ENCODE measurements at places on chromosomes 11 and 22.
A peak's percentile ranks its signal among the peaks of the same experiment; 100 is the strongest.

- no peak for DNase-seq
Observed at GRCh38 chr11:14813516-14813915, 78.5 kb downstream of the CYP2R1 start.

DNA sequence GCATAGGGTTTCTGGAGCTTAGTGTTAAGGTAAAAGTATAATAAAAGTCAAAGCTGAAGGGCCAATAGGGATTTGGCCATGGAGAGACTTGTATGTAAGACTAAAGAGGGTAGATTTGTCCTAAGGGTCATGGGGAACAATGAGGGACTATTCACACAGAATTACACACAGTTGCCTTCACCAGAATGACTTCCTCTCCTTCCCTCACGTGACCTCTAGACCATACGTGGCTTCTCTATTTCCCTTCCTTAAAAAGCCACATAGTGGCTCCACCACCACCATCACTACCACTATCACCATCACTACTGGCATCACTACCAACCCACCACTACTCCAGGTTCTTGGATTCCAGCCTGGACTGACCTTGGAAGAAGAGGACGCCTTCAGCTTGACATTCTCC is 2.8 kb downstream of the HPX start:
- DNase-seq = no peak

DNA sequence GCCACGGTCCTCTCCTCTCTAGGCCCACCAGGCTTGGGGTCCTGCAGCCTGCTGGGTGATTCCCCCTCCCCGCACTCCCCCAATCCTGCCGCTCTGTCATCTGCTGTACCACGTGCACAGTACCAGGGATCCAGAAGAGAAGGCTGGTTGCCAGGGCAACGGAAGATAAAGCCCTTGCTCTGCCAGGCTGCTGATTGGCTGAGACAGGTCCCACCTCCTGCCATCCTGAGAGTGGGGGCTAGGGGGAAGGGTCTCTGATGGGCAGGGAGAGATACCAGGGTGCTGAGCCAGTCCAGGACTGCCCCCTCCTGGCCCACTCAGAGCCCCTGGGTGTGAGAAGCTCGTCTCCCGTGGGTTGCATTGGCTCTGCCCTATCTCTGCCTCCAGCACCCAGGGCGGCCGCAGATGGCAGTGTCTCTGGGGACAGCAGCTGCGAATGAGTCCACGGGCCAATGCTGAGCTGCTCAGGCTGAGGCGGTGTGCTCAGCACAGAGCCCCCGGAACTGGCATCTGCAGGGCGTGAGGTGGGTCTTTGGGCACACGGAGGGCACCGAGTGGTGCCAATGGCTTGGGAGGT is at the start of gene SMIM45:
Gene SMIM45, plus strand, starts transcription at position 253 of the 577 bp plus-strand sequence.
- DNase-seq = no peak

GRCh38 chr22:38868886-38869381 is 3.1 kb downstream of the CBX6 start:
- DNase-seq = peak; percentile 40

GRCh38 chr11:13043912-13044628 is 35.0 kb downstream of the RASSF10 start:
- DNase-seq = no peak

GRCh38 chr11:67247946-67248550 is 18.2 kb upstream of the GRK2 start:
- DNase-seq = no peak

GRCh38 chr11:30310623-30311022 is 12.3 kb upstream of the ARL14EP start:
- no peak for DNase-seq

- DNase-seq = no peak
Observed at GRCh38 chr11:17224727-17225126, 16.9 kb upstream of the PIK3C2A start.

- no peak for DNase-seq
Observed at GRCh38 chr11:99925968-99926367, 761.1 kb upstream of the ARHGAP42 start.

DNA sequence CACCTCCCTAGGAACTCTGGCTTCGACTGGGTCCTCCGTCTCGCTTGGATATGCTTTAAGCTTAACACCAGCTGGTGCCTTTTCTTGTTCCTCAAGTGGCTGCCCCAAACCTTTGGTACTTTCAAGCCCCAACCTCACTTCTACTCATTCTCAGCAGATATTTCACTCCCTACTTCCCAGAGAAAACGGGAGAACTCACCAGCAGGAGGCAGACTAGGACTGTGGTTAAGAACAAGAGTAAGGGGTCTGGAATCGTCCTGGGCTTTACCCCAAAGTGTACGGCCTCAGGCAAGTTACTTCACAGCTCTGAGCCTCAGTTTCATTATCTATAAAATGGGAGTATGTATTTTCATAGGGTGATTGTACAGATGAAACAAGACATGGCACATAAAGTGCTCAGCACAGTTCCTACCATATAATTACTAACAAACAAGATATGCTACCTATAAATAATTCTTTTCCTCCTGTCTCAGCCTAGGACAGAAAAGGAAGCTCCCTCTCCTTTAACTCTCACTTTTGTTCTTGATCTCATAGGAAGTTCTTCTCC is 37.8 kb downstream of the PAMR1 start:
- DNase-seq = no peak
